ENCODE measurements at places on chromosomes 12 and 14.

DNA sequence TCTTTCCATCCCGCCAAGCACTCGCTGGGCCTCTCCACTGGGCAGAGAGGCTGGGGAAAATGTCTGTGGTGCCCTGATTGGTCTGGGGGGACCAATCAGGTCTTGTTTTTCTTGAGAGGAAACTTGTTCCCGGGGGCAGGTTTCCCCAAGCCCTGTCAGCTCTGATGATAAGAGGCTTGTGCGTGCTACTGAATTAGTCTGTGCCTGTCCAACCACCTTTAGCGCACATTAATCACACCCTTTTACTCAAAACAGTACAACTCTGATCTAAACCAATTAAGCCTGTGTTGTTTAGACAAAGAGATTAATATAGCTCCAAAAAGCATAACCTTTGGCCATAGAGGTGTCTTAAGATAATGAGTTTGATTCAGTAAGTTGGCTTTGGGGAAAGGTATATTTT is 580.4 kb downstream of the VRK1 start:
- DNase-seq = no peak

- no peak for DNase-seq
Measured at GRCh38 chr12:54173066-54173726, 15.6 kb downstream of the SMUG1 start.

GRCh38 chr12:56935752-56936151 is 1.5 kb upstream of the SDR9C7 start:
- DNase-seq = peak; percentile 31

GRCh38 chr12:1469070-1469469 is 125.3 kb downstream of the FBXL14 start:
- no peak for DNase-seq

GRCh38 chr12:112988224-112988623 is 9.9 kb downstream of the OAS2 start:
- DNase-seq = no peak

DNA sequence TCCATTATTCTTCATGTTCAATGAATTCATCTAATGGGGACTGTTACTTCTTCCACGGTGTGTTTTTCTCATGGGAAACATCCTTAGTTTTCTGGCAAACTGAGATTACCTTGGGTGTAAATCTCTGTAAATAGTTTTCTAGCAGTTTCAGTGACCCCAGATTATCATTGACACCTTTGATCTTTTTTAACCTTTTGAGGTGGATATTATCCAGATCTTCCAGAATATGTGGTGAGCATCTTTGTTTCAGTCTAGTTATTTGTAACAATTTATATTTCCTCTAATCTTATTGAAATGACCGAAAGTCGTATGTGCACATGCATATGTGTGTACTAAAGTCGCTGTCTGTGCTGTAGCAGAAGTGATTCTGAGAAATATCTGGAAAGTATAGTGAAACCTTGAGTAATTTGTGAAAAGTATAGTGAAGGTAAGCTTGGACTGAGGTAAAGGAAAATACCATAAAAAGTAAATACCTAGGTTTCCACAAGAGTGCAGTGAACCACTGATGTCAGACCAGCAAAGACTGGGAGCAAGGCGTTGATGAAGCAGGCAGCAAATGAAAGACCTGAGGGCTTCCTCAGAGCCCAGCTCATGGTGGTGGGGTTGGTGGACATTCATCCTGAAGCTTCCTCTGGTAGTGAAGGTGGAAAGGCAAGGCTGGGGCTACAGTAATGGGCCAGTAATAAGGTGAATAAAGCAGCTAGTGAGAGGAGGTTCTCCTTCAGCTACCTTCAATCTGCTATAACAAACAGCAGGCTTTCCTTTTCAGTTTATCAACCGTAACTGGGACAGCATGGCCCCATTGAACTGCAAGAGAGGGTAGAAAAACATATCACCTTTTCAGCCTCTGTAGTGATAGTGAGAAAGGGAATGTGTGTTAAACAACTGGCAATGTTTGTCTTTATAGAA is 480.2 kb upstream of the FBXO33 start:
- DNase-seq = no peak

DNA sequence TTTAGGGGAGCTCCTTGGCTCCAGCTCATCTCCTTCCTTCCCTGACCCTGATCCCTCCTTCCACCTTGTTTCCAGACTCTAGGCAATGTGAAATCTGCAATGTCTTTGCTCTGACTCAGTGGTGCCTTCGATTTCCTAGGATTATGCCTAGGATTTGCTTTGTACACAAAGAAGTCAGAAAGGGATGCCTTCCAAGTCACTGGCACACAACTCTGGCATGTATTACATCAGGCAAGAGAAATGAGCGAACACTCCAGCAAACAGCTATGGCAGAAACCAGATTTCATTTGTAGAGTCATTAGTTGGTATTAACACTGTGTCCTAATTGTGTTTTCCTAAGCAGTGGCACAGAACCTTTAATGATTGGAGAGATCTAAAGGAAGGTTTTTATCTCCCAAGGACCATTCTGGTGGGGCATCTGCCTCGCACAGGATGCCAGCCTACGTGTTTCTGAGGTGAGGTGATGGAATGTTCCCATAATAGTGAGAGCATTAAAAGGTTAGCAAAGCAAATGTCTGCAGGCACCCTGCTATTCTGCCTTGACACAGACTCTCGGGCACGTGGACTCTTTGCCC is 84.9 kb downstream of the WSCD2 start:
- DNase-seq = no peak

- no peak for DNase-seq
Measured at GRCh38 chr12:25655702-25656101, 102.6 kb upstream of the LMNTD1 start.

GRCh38 chr12:50842637-50843493 is at the start of gene TMPRSS12:
Gene TMPRSS12 (plus strand): TSS chr12:50842926. CDS start chr12:50842965, 39 bp downstream.
- DNase-seq = no peak

- DNase-seq = no peak
Measured at GRCh38 chr12:117388951-117389446, 27.6 kb upstream of the NOS1 start.

DNA sequence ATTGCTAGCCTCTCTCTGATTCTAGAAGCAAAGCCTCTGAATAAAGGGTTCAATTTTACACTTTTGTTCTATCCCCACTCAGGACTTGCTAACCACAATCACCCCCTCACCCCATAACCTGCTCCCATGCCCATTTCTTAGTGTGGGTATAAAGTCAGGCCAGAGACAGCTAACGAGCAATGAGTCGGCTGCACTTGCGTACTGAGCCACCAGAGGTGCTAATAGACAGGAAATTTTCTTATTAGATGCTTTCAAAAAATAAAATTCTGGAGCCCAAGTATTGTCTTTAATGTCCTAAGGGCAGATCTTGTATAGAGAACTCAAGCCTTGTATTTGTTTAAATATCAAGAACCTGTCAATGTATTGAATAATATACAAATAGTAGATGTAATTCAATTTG is 256.9 kb downstream of the SYT1 start:
- no peak for DNase-seq

GRCh38 chr12:118357257-118358007 is 15.3 kb downstream of the TAOK3 start:
- no peak for DNase-seq

GRCh38 chr12:43255522-43256111 is 296.4 kb downstream of the ADAMTS20 start:
- no peak for DNase-seq

DNA sequence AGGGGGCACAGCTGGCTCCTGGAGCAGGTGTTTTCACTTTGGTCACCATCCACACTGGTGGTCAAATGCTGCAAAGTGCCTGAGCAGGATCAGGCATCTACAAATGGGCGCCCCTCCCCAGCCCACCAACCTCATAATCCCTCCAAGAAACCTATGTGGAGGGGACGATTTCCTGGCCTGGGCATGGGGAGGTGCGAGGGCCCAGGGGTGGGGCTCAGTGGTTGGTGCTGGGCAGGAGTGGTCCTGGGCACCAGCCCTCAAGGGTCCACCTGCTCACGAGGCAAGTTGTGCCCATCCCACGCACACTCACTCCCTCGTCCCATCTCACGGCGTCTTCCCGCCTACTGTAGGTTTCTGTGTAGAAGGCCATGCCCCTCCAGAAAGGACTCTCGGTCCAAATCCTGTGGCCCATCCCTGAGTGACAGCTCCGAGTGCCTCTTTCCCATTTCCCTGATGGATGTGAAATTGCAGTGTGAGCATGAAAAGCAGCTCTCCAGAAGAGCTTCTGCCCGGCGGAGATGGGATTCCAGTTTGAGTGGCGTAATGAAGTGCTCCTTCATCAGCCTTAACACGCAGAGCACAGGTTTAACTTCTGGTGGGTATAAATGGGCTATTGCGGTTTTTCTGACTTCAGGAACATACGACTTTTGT is 36.9 kb downstream of the SLC15A4 start:
- no peak for DNase-seq

GRCh38 chr12:104469523-104469922 is 12.8 kb downstream of the CHST11 start:
- DNase-seq = no peak

GRCh38 chr14:22190411-22191191 is 398.4 kb downstream of the DAD1 start:
- no peak for DNase-seq

GRCh38 chr12:102021540-102022246 is 40.1 kb downstream of the WASHC3 start:
- no peak for DNase-seq

DNA sequence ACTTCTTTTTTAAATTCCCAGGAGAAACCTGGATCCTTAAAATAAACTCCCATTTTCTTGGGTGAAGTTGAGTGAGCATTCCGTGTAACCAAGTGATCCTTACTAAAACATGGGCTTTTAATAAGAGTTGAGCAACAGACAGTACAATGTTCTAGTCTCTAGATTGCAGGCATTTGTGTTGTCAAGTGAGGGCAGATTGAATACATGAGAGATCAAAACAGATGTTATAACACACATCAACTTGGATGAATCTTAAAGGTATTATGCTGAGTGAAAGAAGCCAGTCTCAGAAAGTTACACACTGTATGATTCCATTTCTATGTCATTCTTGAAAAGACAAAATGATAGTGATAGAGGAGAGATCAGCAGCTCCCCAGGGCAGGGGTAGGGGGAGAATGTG is 213.9 kb upstream of the CCDC196 start:
- DNase-seq = no peak

GRCh38 chr12:26705851-26706250 is 127.1 kb downstream of the ITPR2 start:
- DNase-seq = no peak

DNA sequence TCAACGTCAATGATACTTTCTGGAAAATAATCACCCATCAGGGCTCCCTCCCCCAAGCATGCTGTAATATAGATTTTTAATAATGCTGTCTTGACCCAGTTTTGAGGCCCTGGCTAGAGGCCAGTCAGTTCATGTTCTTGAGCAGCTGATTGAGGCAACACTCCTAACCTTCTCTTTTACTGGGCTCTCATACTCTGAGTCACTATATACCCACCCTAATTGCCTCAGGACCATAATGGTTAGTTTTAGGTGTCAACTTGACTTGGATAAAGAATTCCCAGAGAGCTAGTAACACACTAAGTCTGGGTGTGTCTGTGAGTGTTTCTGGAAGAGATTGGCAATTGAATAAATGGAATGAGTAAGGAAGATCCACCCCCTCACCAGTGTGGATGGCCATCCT is 527.0 kb upstream of the ATP2B1 start:
- no peak for DNase-seq

- no peak for DNase-seq
Measured at GRCh38 chr14:80428171-80428570, 216.9 kb upstream of the DIO2 start.

- DNase-seq = no peak
Measured at GRCh38 chr12:56590237-56590830, 39.8 kb downstream of the BAZ2A start.

GRCh38 chr14:23559010-23559925 is 3.2 kb downstream of the THTPA start:
- DNase-seq = no peak

DNA sequence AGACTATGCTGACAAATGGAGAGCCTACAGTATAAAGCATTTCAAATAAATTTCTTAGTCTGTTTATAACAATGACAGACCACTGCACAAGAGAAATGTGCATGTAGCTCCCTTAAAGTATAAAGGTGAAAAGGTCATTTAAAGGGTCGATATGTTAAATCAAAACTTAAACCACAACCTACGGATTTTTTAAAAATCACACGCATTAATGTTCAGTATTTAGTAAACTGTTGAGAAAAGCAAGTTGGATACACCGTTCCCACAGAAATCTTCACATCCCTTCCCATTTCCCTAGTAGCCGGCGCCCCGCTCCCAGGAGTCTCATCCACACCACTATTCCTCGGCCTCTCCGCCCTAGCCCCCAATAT is 614 bp downstream of the FKBP3 start:
- no peak for DNase-seq

DNA sequence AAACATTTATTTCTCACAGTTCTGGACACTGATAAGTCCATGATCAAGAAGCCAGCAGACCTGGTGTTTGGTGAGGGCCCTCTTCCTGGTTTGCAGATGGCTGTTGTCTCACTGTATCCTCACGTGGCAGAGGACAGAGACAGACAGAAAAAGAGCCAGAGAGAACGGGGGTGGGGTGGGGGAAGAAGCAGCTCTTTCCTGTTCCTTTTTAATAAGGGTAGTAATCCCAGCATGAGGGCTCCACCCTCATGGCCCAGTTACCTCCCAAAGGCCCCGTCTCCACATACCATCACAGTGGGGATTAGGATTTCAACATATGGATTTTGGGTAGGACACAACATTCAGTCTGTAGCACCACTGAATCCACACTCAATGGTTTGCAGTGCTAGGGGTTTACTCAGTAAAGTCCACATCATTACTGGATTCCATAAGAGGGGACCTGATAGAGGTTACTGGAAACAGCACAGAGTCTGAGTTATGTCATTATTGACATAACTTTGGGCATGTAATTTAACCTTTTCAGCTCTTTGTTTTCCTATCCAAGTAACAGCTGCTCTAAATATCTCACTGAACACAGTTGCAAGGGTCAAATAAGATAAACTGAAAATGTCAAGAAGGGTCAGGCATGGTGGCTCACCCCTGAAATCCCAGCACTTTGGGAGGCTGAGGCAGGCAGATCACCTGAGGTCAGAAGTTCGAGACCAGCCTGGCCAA is 53.2 kb downstream of the RPAP3 start:
- DNase-seq = no peak

- no peak for DNase-seq
Measured at GRCh38 chr14:63745858-63746425, 18.1 kb upstream of the SGPP1 start.

DNA sequence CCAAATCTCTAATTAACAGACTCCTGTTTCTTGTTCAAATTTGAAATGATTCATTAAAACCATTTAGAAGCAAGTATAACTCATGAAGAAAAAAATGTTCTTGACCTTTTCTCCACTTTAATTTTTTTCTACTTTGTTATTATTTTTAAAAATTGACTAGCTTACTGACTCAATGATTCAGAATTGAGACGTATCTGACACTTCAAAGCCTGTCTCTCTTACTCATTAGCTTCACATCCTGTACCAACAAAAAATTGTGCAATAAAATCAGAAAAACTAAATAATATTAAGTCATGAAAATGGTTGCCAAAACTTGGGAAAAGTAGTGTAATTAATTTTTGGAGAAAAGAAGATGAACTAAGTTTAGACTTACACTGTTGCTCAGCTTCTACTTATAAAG is 331.2 kb downstream of the SLC16A7 start:
- DNase-seq = no peak
